ENCODE measurements at places on chromosomes 2 and 18.

GRCh38 chr2:199452991-199453379 is 4.8 kb downstream of the SATB2 start:
- DNase-seq, result no peak

GRCh38 chr2:132542953-132543569 is 126.5 kb downstream of the GPR39 start:
- no peak for DNase-seq

DNA sequence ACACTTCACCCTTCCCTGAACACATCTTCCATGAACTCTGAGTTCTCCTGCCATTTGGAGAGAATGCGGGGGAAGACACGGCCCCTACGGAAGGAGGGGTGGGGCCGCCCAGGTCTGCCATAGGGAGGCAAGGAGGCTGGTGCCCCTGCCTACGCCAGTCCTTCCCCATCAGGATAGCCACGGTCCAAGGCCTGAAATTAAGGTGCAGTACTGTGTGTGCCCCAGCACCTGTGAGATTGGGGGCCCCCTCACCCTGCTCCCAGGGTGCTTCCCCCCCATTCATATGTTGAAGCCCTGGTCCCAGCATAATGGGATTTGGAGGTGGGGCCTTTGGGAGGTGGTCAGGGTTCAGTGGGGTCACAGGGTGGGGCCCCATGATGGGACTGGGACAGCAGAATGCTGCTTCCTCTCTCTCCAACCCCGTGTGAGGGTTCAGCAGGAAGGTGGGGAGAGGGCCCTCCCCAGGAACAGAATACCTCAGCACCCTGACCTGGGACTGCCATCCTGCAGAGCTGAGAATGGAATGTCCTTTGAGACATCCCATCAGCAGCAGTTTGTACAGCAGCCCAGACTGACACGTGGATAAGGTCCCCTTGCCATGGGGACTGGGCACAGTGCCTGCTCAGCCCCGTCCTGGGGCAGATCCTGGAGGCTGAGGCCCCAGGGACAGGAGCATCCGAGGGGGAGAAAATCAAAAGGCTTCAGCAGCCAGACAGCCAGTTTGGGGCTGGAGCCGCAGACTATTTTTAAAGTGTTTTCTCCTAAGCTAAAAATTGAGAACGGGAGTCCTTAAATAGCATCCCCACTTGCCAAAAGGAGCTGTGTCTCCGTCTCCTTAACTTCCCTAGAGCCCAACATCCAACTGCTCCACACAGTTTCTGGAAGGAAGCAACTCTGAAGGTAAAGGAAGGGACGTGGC is 105.1 kb downstream of the NDUFA10 start:
- no peak for DNase-seq

DNA sequence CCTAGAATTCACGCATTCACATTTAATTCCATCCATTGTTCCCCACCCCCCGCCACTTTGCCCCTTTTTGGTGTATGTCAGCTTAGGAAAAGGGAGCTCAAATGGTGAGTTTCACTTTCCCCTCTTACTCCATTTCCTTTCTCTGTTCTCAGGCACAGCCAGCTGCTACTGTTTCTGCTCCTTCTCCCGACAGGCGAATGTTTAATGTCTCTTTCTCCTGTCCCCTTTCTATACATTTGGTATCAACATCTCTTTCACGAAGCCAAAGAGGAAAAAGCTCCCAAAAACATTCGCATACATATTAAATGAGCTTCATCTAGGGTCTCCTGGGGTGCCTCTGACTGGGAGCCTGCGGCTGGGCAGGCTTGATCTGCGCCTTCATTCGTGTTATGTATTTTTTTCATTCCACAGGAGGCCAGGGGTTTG is 124.2 kb upstream of the SATB2 start:
- no peak for DNase-seq

GRCh38 chr2:164495491-164496223 is 125.6 kb downstream of the GRB14 start:
- DNase-seq, result peak; percentile 58

DNA sequence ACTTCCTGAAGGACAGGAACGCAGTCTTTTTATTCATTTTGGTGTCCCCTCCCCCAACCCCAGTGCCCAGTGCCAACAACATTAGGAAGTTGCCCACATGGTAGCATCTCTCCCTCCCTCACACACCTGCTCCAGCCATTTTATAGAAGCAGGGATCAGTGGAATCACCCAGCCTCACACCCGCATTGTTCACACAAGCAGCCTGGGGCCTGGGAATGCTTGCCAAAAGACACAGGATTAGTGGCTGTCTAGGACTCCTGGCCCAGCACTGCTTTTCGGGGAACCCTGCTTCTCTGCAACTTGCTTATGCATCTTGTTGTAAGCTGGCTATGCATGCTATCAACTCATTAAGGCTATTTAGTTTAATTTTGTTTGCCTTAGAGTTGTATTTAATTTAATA is 17.9 kb downstream of the TMEM37 start:
- DNase-seq, result no peak

Measured in HT1080 (cell line).